ENCODE measurements at places on chromosomes 5 and 9.
A peak's percentile ranks its signal among the peaks of the same experiment; 100 is the strongest.

- DNase-seq, result no peak
Measured at GRCh38 chr9:81519816-81520495, 169.4 kb downstream of the TLE1 start.

DNA sequence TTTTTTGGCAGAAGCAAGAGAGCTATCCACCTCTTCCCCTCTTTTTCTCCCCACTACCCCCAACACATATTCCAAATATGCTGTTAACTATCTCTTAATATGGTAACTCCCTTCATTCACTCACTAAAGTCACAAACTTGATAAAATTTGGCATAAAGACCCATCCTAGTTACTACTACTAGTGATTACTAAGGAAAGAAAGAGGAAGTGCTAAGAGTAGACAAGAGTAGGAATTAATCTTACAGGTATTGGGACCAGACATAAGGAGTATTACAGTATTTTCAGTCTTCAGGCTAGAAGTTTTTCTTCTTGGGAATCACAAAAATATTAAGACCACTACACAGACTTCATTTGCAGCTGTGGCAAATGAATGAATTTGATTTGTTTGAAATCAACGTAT, 2.2 kb downstream of the ADAMTS6 start:
- no peak for DNase-seq

DNA sequence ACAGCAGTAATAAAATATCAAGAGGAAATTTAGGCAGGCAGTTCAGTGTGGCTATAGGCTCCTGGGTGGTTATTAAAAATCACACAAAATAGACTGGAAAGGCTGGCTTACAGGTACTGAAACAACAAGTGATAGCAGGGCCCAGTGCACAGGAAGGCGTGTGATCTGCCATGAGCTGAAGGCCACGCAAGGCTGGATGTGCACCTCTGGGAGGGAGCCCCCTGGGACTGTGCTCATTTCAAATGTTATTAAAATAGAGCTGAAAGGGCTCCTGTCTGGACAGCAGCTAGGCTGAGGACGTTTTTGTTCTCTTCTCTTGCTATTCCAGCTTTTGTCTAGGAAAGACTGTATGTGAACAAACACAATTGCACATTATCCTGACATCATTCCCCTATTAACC, 324.3 kb upstream of the RFX3 start:
- peak; percentile 65 for DNase-seq

GRCh38 chr9:7509576-7510145, 289.9 kb downstream of the DMAC1 start:
- no peak for DNase-seq

GRCh38 chr9:136551401-136552116, 5.7 kb upstream of the NOTCH1 start:
- DNase-seq, result peak; percentile 72

- no peak for DNase-seq
Measured at GRCh38 chr9:106918825-106919509, 56.0 kb downstream of the ZNF462 start.

GRCh38 chr9:77820293-77820954, 172.3 kb upstream of the GNA14 start:
- DNase-seq, result no peak

DNA sequence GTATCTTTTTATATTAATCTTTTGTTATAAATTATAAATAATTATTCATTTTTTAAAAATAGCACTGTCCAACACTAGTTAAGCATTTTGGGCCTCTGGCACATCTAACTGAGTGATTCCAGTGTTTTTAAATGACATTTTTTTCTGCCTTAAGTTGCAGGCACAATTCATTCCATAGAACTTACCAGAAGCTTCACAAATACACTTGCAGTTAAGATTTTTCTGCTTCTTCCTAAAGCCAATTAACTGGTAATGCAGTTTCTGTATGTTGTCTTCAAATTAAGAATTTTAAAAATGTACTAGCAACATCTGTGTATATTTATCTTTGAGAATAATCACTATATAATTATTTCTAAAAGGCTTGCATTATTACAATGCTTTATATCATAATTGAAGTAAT, 11.2 kb upstream of the NFIB start:
- DNase-seq, result no peak

GRCh38 chr5:73841641-73842040, 215.6 kb downstream of the ARHGEF28 start:
- no peak for DNase-seq

GRCh38 chr5:473551-474192, 30.7 kb downstream of the EXOC3 start:
- peak; percentile 41 for DNase-seq

DNA sequence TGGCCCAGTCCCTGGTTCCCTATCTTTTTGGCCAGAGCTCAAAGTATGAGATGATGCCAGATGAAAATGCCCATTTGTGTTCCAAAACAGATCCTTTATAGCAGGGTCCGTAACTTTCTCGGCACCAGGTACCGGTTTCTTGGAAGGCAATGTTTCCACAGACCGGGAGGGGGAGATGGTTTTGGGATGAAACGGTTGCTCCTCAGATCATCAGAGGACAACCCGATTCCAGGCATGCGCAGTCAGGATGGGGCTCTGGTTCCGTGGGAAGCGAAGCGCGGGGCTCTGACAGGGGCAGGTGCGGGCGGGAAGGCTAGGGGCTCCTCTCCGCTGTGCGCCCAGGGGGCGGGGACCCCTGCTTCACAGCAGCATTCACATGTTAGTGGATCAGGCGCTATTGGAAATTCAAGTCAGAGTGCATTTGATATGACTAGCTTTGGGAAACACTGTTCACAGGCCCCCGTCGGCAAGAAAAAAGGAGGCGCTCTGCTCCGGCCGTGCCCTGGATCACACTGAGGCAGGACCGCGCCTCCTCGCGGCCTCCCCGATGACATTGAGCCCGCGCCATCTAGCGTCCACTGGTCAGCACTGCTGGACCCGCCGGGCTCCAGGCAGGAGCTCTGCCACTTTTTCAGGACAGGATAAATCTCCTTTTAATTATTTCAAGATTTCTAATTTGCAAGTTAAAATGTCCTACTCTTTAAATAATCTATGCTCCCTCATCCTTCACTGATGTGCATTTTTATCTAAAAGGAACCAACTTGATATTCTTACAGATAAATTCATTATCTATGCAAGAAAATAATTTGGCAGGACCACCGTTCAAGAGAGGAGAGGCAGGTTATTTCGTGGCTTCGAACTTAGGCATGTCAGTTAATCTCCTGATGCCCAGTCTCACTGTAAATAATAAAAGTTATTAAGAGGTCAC, 190.0 kb downstream of the FANCC start:
- peak; percentile 78 for DNase-seq

DNA sequence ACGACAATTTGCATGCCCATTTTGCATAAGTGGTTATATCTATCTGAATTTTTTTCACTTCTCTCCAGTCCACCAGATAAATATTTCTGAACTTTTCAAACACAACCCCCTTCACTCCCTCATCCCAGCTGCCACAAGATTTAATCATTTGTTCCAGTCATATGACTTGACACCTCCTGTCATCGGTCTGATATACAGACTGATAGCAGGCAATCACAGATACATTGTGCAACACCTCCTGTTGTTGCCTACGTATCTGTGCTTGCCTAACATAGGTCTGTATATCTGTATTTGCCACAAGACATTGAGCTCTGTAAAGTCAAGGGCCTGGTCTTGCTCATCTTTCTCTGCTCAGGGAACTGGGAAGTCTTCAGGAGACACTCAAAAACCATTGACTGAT, 65.6 kb downstream of the GNA14 start:
- no peak for DNase-seq

DNA sequence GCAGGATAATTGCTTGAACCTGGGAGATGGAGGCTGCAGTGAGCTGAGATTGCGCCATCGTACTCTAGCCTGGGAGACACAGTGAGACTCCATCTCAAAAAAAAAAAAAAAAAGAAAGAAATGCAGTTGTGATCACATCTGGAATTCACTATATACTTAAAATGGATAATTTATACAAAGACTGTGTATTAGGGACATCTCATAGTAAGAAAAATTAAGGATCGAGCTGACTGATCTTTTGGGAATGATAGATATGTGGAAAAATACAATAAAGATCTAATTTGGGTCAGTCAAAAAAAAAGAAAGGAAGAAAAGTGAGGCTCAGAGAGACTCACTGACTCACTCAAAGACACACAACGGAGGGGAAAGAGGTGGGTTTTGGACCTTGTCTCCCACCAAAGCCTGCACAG, 73.2 kb upstream of the STXBP1 start:
- no peak for DNase-seq

- no peak for DNase-seq
Measured at GRCh38 chr9:78453450-78453849, 156.5 kb downstream of the PSAT1 start.

- no peak for DNase-seq
Measured at GRCh38 chr5:72328172-72328571, 8.0 kb downstream of the PTCD2 start.

- no peak for DNase-seq
Measured at GRCh38 chr5:118069452-118069851, 918.9 kb downstream of the DTWD2 start.

GRCh38 chr5:14102666-14103065, 40.5 kb upstream of the TRIO start:
- no peak for DNase-seq

GRCh38 chr9:20369391-20369790, 252.9 kb downstream of the MLLT3 start:
- no peak for DNase-seq

- no peak for DNase-seq
Measured at GRCh38 chr9:116464423-116464822, 222.7 kb upstream of the TRIM32 start.

DNA sequence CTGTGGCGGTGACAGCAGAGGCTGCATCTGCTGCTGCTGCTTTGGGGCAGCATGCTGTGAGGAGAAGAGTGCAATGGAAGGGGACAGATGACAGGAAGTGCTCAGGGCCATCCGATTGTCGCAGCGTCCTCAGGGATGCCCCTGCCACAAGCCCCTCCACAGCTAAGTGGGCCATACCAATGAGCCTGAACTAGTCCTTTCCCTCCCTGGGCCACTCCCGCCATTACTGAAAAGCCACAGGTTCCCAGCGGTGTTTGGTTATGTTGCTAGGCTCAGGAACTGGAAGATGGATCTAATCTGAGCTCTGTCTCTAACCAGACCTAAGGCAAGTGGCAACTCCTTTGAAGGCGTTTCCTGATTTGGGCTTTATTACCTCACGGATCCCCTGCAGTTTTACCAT, 109.2 kb downstream of the GAPVD1 start:
- no peak for DNase-seq

DNA sequence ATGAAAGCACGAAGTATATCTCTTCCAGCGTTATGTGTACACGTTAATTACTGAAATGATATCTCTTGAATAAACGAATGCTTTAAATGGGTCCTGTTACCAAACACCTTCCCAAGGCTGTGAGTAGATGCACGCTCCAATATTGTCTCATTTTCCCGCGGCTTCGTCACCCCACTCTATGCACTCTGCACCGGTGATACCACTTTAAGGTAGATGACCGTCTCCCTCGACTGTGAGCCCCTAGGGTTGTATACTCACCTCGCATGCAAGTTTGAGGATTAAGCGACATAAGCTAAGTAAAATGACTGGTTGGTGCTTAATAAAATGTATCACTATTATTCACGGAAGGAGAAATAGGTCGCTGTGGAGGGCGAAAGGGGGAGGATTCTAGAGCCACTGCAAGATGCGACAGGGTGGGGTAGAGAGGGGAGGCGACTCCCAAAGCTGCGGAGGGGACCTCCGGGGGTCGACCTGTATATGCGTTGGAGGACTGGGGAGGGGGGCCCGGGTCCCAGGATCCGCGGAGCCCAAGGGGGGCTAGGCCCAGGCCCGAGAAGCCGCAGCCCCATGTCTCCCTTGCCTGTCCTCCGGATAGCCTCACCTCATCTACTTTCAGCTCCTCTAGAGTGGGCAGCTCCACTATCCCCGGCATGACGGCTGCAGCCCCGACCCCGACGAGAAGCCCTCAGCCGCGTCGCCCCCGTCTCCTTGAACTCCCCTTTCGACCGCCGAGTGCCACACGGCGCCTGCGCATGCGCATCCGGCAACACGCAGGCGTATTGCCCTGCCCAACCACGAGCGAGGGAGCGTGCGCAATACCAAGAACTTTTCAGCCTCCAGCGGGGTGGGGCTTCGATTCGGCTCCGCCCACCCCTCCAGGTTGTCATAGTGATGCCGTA, at the start of the genes MORN5 and NDUFA8:
TSS of gene MORN5 (plus strand) at position 883 of the 899 bp plus-strand sequence. CDS start 65 bp downstream, outside the sequence.
TSS of gene NDUFA8 (minus strand) at position 754 of the 899 bp plus-strand sequence. CDS start at position 652, 102 bp downstream.
- DNase-seq, result peak; percentile 97

DNA sequence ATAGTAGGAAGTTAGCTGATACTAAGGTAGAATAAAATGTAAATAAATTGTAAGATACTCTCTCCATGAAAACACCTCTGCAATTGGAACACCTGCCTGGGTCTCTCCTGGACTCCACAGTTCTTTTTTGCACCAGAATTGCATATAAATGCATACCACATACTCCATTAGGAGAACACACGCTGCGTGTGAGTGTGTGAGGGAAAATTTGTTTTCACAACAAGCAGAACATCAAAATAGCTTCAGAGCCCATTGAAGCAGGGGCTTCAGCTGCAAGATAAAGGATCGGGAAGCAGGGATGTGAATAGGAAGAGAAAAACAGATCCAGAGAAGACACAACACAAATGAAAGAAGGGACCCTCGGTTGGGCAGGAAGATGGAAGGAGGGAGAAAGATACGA, 389.8 kb upstream of the BRINP1 start:
- DNase-seq, result no peak

- DNase-seq, result no peak
Measured at GRCh38 chr5:127340606-127341005, 50.0 kb downstream of the MEGF10 start.

DNA sequence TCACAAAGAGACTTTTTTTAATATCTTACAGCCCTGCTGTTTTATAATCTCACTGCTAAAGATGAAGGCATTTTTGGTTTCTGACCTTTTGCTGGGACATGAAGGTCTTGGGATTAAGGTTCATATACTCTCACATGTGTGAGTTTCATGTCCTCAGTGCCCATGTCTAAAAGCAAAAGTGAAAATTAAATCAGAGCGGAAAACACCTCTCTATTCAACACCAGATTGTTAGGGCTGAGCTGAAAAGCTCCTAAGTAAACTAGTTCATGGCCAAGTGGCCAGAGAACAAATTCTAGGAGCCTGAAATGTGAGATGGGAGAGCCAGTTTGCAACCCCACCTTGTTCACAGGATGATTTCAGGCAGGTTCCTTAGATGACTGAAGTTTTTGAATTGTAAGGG, 110.9 kb downstream of the GRIA1 start:
- peak; percentile 44 for DNase-seq

All from GM12865 (cell line).